PC-3 (cell line): ENCODE measurements at places on chromosomes 12 and 14. TPM values are rescaled to one million over a fixed set of nuclear protein-coding genes. Genes with fewer than 3 reads are reported as not detected.

The TRHDE gene
- 16.5 and 17.7 TPM in 2 replicates for total RNA-seq

GRCh38 chr12:56385873-56386272 lies 23.2 kb upstream of the APOF start:
- H3K27me3 ChIP-seq = no peaks in the 10 kb centered on the region
- no peak overlapping the region for H3K27ac ChIP-seq

DNA sequence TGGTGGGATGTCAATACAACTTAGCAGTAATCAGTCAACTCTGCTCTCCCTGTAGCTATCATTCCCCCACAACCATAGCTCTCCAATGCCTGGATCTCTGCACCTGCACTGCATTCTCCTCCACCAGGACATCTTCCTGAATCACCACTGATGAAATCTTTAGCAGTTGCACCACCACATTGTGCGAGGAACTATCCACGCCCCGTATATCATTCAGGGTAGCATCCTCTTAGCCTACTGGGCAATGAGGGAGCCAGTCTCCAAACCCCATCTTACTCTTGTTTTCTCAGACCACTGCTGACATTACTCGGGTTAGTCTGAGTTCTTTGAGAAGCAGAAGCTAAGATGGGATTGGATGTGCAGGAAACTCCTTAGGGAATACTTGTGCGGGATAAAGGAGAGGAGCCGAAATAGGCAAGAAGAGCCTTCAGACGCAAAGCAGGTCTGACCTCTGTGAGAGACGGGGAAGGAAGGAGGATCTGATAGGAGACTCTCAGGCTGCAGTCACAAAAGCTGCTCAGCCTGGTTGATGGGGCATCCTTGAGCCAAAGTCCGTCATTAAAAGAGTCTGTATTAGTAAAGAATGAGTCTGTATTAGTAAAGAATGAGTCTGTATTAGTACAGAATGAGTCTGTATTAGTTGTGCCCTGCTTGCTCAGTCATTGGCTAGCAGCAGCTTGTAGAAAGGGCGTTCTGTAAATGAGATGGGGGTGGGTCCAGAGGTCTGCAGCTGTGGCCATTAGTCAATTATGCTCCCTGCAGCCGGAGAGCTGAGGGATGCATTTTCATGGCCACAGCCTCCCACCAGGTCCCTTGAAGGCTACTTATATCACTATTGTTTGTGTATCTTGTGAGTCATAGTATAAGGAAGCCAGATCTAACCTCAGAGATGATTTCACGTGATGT lies 49.6 kb upstream of the RASSF3 start:
- H3K36me3 ChIP-seq = no peaks in the 10 kb centered on the region
- H3K27me3 ChIP-seq = no peaks in the 10 kb centered on the region
- DNase-seq = peak; percentile 89
- H3K27ac ChIP-seq = peak overlapping the region; percentile 39
- H3K4me3 ChIP-seq = no peak overlapping the region; the same call in 1 of the 2 replicates

DNA sequence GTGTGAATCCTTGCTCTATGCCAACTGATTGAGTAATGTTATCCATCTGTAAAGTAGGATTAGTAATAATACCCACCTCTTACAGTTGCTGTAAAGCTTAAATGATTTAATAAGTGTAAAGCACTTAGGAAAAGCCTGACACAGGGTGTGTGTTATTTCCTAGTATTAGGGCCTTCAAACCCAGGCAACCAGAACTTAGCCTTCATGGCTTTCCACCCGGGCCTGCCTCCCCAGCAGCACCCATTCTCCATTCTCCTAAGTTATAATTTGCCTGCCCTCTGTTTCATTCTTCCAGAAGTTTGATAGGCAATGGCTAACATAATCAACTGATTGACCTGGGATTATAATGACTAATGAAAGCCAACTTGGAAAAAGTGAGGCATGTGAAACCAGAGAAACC lies 20.4 kb upstream of the PDZRN4 start:
- H3K27ac ChIP-seq = no peak overlapping the region
